ENCODE measurements at places on chromosomes 4 and X.
A peak's percentile ranks its signal among the peaks of the same experiment; 100 is the strongest.

DNA sequence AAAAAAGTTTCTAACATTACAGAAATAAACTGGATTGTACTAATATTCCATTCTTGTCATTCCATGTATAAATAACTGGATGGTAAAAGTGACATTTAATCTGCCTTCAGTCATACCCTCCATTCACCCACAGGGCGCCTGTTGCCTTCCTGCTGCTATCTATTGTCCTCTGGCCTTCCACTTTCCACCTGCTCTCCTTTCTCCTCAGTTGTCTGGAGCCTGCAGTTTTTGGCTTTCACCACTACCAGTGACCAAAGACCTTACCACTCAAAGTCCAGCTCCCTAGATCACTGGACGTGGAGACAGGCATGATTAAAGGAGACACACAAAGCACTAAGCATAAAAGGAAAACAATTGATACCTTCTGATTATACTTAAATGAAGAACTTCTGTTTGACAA is 46.2 kb upstream of the NHS start:
- DNase-seq = no peak

GRCh38 chr4:71009890-71010588 is 16.6 kb downstream of the DCK start:
- peak; percentile 77 for DNase-seq

GRCh38 chr4:25160714-25161592 is 704 bp upstream of the SEPSECS start:
- DNase-seq = no peak

- DNase-seq = no peak
Measured at GRCh38 chr4:73730867-73731266, 9.5 kb upstream of the CXCL8 start.

- DNase-seq = no peak
Measured at GRCh38 chr4:15233264-15233597, 194.6 kb upstream of the C1QTNF7 start.

DNA sequence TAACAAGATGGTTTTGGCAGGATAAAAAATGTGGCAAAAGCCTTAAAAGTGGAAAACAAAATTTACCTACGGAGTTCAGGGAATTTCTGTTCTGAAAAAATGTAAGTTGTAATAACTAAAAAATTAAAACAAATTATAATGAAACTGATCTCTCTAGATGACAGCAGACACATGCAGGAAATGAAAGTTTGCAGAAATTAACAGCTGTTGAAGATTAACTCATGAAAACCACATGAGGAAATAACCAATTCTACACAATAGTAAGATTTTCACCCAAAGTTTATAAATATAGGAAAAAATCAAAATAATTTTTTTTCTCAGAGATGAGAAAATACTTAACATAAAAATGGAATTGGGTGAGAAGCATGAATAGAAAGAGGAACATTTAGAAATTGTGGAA is 47.5 kb upstream of the UGT2B15 start:
- no peak for DNase-seq

- DNase-seq = peak; percentile 88
Measured at GRCh38 chr4:85474818-85475630, at the start of gene ARHGAP24. TSS of gene ARHGAP24 (plus strand) at chr4:85475150.

DNA sequence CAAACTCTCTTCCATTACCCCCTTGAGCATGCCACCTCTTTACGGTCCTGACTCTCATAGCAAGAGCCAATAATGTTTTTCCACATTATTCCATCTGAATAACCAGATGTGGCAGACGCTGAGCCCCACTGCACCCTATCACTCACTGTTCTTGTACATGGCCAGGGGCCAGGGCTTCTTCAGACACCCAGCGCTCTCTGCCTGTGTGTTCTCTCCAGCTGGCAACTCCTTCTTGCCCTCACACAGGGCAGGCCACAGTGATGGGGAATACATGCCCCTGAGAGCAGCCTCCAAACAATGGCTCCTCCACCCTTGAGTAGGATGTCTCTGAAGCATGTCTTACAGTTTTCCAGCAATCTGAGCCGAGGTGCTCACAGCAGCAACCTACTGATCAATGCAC is 50.8 kb upstream of the STIM2 start:
- no peak for DNase-seq

DNA sequence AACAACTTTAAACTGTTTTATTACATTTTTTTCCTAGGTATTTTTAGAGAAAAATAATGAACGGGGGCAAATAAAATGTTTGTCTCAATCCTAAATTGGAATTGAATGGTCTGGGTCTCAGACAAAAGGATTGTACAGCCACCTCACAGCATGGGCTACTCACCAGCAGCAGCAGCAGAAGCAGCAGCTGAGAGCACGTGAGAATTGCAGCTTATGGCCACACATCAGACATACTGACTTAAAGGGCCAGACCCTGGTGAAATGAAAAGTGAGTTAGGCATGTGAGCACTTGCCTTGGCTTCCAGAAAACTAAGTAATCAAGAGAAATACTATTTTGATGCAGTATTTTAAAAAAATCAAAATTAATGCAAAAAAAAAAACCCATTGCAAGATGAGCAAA is 56.6 kb downstream of the AASDH start:
- DNase-seq = no peak

DNA sequence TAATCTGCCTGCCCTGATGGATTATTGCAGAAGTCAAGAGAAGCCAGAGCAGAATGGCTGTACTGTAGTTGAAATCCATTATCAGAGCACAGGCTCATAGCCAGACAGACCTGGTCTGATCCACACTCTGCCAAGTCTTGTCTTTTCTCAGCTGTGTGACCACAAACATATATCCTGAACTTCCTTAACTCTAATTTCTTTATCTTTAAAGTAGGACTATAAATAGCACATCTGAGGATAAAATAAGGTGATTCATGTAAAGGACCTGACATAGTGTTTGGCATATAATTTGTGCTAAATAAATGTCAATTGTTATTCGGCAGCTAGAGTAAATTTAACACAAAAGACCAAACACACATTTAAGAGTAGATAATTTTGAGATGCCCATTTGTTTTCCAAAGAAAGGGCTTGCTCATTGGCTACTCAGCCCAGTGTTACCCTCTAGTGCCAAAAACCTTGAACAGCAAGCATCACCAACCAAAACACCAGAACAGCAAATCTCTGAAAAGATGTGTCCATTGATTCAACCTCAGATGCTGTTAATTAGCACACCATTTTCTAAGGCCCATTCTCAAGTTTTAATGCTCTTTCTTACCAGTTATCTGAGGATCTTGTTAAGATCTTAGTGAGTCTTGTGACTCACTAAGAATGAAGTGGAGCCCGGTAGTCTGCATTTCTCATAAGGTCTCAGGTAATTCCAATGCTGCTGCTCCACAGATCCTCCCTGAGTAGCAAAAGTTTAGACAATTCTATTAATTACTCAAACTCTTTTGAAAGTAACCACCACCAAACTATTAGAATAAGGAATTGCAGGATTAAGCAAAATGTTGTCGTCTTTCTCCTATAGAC is 108.8 kb downstream of the HHIP start:
- peak; percentile 17 for DNase-seq

GRCh38 chr4:187276736-187277408 is 553.2 kb upstream of the FAT1 start:
- DNase-seq = no peak
